ENCODE measurements at places on chromosomes 2 and 18.

DNA sequence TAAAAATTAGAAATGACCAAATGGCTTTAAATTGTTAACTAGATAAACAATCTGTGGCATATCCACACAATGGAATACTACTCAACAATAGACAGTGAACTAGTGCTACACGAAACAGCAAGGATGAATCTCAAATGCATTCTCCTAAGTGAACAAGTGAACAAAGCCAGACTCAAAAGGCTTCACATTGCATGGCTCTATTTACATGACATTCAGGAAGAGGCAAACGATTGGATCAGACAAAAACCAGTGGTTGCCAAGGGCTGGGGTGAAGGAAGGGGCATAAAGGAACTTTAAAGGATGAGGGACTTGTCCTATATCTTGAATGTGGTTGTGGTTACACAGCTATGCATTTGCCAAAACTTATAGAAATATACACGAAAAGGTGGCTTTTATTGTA is 184.3 kb downstream of the RPIA start:
- H3K27me3 ChIP-seq = no peaks in the 10 kb centered on the region
- no peaks in the 10 kb centered on the region for H3K36me3 ChIP-seq
- no peak overlapping the region for H3K27ac ChIP-seq
- H3K4me3 ChIP-seq = no peak overlapping the region
- DNase-seq = no peak
- 0 out of 2 replicates have a peak, but pooled peaks cover 2% of the 10 kb centered on the region for H3K4me1 ChIP-seq

DNA sequence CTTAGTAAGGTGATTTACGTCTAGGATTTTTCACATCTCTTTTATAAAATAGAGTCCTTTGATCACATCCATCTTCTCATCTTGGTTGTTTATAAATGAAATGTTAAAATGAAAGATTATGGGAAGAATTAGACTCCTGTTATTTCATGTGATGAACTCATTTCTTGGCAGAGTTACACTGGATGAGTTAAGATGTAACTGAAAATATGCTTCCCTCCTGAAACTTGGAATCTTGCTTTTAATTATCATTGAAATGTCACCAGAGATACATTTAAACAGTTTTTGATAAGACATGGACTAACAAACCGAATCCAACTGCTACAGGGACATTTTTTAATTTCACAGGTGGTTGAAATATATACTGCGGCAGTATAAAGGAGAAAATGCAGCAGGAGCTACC is 274.0 kb downstream of the DLGAP1 start:
- no peak for DNase-seq
- H3K36me3 ChIP-seq = no peaks in the 10 kb centered on the region
- no peak overlapping the region for H3K4me3 ChIP-seq
- H3K27ac ChIP-seq = no peak overlapping the region
- H3K4me1 ChIP-seq = no peaks in the 10 kb centered on the region

GRCh38 chr2:115460008-115460407 is 1017.6 kb downstream of the DPP10 start:
- no peak for DNase-seq
- H3K27me3 ChIP-seq = no peaks in the 10 kb centered on the region
- no peak overlapping the region for H3K27ac ChIP-seq
- H3K36me3 ChIP-seq = no peaks in the 10 kb centered on the region
- no peaks in the 10 kb centered on the region for H3K4me1 ChIP-seq

DNA sequence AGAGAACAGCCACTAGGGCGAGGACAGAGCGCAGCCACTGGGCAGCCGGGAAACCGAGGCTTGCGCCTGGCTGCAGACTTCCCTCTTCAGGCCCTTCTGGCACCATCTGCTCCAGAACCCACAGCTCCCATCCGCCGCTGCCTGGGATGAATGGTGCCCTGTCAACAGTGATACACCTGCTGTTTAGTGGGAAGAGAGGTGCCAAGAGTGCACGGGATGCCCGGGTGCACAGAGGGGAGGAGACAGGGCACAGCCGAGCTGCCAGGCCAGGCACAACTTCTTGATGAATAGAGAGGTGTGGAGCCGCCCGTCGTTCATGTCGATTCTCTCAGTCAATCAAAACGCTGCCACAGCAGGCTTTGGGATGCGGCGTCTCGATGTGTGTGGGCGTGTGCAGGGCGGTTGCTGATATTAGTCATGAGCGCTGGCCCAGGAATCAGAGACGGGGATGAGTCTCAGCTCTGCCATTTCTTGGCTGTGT is 39.5 kb downstream of the RRM2 start:
- no peaks in the 10 kb centered on the region for H3K27me3 ChIP-seq
- H3K4me1 ChIP-seq = no peaks in the 10 kb centered on the region

- H3K4me3 ChIP-seq = no peak overlapping the region
- no peak for DNase-seq
- H3K4me1 ChIP-seq = peaks cover 13% of the 10 kb centered on the region
- no peak overlapping the region for H3K27ac ChIP-seq
- peaks cover 17% of the 10 kb centered on the region for H3K27me3 ChIP-seq
These were observed 11.4 kb downstream of the SIX3 start for GRCh38 chr2:44952806-44953498.

GRCh38 chr18:28175930-28176697 is 816 bp downstream of the CDH2 start:
- H3K27me3 ChIP-seq = no peaks in the 10 kb centered on the region
- peaks cover 28% of the 10 kb centered on the region for H3K4me1 ChIP-seq
- H3K27ac ChIP-seq = peak overlapping the region; percentile 76
- no peaks in the 10 kb centered on the region for H3K36me3 ChIP-seq
- peak overlapping the region; percentile 68 for H3K4me3 ChIP-seq

DNA sequence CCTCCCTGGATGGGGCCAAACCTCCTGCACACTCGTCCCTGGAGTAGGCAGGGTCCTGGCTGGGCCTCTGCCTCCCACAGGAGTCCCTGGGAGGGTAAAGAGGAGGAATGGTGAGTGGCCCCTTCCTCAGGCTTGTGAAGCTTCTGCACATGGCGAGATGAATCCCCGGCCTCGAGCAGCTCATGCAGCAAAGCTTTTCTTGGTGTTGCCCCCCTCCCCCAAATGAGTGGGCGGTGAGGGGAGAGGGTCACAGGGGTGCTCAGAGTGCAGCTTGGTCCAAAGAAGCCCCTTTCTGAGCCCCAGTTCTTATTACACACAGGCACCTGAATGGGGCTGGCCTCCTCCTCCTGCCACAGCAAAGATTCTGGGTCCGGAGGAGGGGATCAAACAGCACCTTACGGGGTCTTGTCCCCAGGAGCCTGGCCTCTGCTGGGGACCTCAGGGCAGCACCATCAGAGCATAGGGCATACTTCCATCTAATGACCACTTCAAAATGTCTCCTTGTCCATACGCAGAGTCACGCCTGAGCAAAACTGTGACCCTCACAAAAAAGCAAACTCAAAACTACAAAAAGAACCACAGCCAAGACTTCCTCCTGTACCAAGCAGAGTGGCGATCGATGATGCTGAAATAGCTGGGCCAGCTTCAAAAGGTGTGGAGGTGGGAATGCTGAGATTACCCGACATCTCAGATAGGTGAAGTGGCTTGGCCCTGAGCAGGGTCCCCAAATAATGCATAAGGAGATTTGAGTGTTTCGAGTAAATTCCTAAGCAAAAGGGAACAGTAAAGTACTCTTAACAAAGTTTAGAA is 148.4 kb upstream of the TWIST2 start:
- H3K36me3 ChIP-seq = no peaks in the 10 kb centered on the region
- no peaks in the 10 kb centered on the region for H3K4me1 ChIP-seq
- no peak overlapping the region for H3K27ac ChIP-seq
- H3K4me3 ChIP-seq = no peak overlapping the region
- peaks cover 9% of the 10 kb centered on the region for H3K27me3 ChIP-seq

DNA sequence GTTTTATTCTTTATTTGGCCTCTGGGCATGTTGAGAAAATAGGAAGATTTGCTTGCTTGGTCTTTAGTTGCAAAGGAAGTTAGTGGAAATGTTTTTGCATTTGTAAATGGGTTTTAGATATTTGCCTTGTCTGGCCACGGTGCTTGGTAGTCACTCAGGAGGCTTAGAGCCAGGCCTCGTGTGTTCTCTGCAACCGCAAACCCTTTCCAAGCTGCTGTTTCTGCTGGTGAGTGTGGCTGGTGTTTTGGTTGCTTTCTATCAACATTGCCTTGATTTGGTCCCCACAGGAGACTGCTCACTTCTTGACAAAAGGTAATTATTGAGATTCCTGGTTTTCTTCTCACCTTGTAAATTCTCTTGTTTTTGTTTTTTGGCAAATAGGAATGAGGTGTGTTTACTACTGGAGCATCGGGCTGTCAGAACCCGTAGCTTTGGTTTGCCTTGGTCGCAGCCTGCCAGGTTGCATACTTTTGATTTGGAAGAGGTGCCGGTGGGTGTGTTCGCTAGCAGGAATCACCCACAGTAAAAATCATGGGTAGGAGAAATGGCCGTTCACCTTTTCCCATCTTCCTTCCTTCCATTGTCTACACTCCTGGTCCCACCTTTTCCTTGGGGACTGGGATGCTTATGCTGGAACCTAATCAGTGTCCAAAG is 15.8 kb downstream of the ASAP2 start:
- H3K27ac ChIP-seq = no peak overlapping the region
- no peak overlapping the region for H3K4me3 ChIP-seq
- no peaks in the 10 kb centered on the region for H3K4me1 ChIP-seq
- H3K36me3 ChIP-seq = no peaks in the 10 kb centered on the region

GRCh38 chr2:72917877-72918553 is 696 bp downstream of the EMX1 start:
- no peak for DNase-seq
- no peaks in the 10 kb centered on the region for H3K36me3 ChIP-seq
- H3K27ac ChIP-seq = no peak overlapping the region
- H3K4me3 ChIP-seq = no peak overlapping the region
- H3K27me3 ChIP-seq = peaks cover 9% of the 10 kb centered on the region

DNA sequence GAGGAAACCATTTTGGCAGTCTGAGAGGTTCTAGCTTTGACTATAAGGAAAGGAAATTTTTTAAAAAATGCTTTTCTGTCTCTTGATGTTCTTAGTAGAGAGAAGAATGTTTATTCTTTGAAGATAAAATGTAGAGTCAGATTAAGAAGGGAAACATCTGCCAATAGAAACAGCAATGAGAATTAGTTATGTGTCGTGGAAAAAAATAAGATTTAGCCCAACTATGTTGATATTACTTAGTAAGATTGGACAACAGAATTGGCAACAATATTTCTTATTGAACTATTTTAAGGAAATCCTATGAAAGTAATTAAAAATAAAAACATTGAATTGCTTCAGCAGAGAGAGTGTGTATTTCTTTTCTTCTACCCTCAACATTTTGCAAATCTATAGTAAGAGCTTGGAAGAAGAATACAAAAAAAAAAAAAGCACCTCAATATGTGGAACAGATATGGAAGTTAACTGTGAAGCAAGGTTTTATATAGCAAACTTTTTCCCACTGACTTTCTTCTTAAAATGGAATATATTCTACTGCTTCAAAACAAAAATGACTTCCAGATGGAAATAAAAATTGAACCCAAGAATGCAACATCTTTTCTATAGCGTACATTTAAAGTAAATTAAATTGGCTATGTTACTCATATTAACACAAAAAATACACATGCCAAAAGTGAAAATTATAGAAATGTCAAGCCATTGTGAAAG is 177.9 kb downstream of the FAM124B start:
- H3K27ac ChIP-seq = no peak overlapping the region
- H3K4me1 ChIP-seq = no peaks in the 10 kb centered on the region
- no peak for DNase-seq
- no peaks in the 10 kb centered on the region for H3K27me3 ChIP-seq
- H3K4me3 ChIP-seq = no peak overlapping the region

DNA sequence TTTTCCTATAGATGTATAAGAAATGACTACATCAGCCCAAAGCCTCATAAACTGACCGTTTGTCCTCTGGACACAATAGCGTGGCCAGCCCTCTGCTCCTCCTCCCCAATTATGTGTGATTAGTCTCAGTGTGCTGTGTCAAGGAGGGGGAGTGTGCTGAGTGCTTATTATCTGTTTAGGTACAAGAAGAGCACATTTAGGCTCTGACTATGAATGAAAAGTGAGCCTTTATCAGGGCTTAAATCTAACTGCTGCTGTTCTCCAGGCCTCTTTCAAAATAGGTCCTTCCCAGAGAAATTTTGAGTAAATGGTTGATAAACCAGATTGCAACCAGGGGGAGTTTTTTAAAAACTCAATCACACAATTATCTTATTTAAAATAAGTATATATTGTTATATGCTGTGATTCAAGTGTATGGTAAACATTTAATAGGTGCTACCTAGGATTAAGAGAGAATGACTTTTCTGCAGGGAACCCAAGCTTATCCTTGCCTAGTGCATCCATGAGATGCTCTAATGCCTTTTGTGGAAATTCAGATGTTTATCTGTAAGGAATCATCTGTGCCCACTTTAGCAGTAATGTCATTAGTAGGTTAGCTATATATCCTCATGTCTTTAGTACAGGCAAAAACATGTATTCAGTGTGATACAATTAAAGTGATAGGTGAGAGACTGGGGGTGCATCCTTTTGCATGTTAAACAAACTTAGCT is 168.7 kb upstream of the SIX3 start:
- no peaks in the 10 kb centered on the region for H3K4me1 ChIP-seq
- H3K36me3 ChIP-seq = no peaks in the 10 kb centered on the region
- H3K27ac ChIP-seq = no peak overlapping the region
- DNase-seq = no peak
- H3K4me3 ChIP-seq = no peak overlapping the region

DNA sequence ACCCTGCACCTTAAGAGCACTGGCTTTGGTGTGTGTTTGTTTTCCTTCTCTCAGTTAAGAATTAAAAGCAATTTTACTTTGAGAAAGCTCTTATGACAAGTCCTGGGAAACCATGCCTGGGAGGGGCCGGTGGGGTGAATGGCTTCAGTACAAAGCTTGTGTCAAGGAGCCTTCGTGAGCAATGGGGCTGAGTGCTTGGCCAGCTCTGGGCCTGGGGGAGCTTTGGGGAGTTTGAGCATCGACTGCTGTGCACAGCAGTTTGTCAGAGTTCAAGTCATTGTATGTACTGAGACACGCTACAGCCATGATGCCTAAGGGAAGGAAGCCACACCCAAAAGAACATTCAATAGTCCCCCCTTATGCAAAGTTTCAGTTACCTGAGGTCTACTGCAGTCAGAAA is 75.8 kb downstream of the ARHGEF4 start:
- no peaks in the 10 kb centered on the region for H3K4me1 ChIP-seq
- H3K36me3 ChIP-seq = no peaks in the 10 kb centered on the region
- DNase-seq = no peak
- H3K27ac ChIP-seq = no peak overlapping the region
- no peaks in the 10 kb centered on the region for H3K27me3 ChIP-seq
- H3K4me3 ChIP-seq = no peak overlapping the region

DNA sequence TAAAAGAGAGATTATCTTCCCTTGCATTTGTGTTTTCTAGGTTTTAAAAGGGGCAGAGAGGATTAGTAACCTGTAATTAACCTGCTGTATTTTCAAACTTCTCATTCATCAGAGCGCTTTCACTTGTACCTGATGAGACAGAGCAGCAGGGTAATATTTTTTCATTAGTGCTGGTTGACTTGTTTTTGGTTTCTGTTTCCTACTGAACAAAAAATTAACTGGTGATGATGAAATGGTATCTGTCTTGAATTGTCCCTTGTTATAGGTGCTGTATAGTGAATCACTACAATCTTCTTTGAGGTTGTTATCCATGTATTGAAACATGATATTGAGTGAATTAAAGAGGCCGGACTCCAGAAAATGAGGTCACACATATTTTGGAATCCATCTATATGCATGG is 37.9 kb downstream of the CDH20 start:
- no peak for DNase-seq
- H3K27me3 ChIP-seq = peaks cover 5% of the 10 kb centered on the region
- no peak overlapping the region for H3K4me3 ChIP-seq
- no peak overlapping the region for H3K27ac ChIP-seq
- no peaks in the 10 kb centered on the region for H3K36me3 ChIP-seq
- no peaks in the 10 kb centered on the region for H3K4me1 ChIP-seq

All from DND-41 (cell line).